Smooth muscle cell of the brain vasculature (primary cell): ENCODE measurements at places on chromosomes 6 and 20.

GRCh38 chr6:1235825-1236224 is 76.1 kb upstream of the FOXQ1 start:
- DNase-seq: no peak

- DNase-seq: no peak
Measured at GRCh38 chr6:37141281-37142049, 28.5 kb upstream of the PIM1 start.

- no peak for DNase-seq
Measured at GRCh38 chr20:44650771-44651433, 597 bp downstream of the ADA start.

DNA sequence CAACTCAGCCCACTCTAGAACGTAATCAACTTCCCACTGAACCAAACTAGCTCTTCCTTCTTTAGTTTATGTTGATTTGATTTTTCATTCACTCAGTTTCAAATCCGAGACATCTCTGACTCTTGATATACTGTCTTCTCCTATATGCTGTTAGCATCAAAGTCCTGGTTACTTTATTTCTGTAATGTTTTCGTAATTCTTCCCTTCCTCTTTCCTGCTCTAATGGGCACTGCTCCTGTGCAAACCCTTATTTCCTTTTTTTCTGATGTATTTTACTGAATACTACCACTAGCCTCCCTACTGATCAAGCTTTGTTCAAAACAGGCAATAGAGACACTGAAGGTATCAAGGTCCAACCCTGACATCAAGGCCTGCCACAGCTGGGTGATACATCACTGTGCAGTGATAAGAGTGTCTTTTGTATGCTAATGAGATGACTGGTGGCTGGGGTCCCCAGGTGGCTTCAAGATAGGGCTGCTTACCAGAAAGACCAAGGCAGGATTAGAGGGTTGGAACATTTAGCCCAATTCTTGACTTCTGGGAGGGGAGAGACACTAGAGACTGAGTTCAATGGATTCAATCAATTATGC is 95.2 kb downstream of the KIF13A start:
- DNase-seq: no peak

DNA sequence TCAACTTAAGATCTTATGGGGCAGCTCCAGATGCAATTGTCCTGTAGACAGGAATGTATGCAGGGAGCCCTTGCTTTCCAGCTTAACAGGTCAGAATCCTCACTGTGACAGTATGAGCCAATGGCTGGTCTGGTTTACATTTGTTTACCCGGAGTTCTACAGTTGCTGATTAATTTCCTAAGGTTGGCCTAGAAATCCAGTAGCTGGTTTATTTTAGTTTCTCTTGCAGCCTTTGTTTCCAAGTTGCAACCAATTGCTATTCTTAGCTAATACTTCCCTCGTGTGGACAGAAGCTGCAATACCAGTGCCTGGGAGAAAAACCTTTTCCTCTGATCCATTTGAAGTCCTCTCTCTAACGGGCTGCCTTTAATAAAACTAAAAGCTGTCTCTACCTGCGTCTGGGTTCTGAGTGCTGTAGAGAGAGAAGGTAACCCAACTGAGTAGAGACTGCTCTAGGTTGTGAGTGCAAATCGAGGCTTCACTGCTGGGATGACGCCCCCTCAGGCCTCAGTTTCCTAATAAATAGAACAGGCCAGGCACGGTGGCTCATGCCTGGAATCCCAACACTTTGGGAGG is 45.9 kb downstream of the ZNF217 start:
- DNase-seq: peak; percentile 23

GRCh38 chr6:147874322-147874721 is 365.8 kb downstream of the SAMD5 start:
- DNase-seq: no peak

DNA sequence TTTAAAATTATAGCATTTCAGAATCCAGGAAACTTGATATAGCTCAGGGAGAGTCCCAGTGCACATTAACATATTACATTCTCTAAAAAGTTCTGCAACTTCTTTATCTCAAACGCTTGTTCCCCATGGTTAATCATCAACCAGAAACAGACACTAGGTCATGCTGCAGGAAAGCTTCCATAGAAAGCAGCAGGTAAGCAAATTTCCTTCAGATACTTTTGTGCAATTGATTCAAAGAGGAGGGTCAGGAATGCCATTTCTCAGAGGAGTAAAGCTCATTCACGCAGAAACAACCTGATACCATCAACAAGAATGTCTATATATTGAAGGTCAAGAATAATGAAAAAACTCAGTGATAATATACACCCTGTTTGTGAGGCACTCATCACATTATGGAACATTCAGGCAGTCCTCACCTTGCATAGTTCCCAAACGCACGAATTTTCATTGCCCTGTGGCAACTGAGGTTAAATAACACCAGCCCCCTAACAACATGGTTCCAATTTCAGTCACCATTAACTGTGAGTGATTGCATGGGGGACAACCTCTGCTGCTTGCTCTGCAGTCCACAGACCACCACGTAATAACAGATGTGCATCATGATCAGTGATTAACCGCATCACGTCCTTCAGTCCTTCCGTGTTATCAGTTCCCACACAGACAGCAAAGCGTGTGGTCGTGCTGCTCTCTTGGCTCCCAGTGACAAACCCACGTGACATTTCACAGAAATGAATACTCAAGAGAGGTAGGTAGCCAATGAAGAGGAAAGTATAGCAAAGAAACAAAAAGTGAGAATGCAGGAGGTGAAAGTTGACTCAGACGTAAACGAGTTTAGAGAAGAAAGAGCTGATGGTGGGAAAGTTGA is 95.7 kb downstream of the LY86 start:
- no peak for DNase-seq

GRCh38 chr20:47905628-47906347 is 120.5 kb upstream of the SULF2 start:
- DNase-seq: no peak

DNA sequence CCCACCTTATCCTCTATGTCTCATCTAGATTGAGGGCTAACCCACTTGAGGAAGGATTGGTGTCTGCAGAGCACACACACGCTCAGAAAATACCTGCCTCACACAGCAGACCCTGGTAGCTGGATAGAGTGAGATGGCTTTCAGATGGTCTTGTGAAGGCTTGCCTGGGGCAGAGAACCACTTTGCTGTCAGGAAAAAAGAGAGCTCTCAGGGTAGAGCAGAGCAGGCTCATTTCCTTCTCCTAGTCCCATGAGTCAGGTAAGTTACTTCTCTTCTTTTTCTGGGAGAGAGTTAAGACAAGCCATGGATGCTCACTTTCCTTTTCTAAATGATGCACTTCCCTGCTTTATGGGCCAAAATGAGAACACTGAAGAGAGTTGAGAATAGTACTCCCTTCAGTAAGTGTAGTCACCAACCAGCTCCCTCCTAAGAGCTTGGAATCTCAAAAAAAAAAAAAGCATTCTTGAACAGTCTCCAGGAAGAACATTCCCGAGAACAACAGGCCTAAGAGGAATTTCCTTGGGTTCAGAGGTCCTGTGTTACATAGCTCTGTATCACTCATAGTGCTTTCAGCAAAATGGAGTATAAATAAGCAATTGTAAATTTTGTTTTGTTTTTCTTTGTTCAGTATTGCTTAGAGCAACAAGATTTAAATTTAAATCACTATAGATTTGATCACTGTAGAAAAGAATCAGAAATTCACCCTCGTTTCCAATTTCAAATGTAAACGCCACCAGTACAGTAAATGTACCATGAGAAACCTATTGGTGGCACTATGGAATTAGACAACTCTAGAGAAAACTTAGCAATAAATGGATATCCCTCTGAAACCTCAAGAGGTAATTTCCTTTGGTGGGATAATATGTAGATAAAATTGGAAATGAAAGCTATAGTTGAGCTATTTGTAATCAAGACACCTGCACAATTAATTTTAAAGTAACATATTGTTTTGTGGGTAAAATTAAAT is 530.3 kb downstream of the RFPL4B start:
- peak; percentile 62 for DNase-seq

GRCh38 chr6:166596776-166597507 is 10.5 kb upstream of the RAMACL start:
- DNase-seq: no peak

- DNase-seq: no peak
Measured at GRCh38 chr6:30799210-30799609, 54.9 kb upstream of the IER3 start.

- no peak for DNase-seq
Measured at GRCh38 chr6:79072640-79073181, 5.3 kb downstream of the PHIP start.

DNA sequence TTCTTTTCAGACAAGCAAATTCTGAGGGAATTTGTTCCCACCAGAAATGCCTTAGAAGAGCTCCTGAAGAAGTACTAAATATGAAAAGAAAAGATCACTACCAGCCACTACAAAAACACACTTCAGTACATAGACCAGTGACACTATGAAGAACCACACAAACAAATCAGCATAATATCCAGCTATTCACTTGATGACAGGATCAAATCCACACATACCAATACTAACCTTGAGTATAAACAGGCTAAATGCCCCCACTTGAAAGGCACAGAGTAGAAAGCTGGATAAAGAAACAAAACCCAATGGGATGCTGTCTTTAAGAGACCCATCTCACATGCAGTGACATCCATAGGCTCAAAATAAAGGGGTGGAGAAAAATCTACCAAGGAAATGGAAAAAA is 43.3 kb downstream of the CENPW start:
- no peak for DNase-seq

- no peak for DNase-seq
Measured at GRCh38 chr6:37673436-37673835, 24.2 kb downstream of the MDGA1 start.

GRCh38 chr6:20789162-20789561 is 254.9 kb downstream of the CDKAL1 start:
- DNase-seq: no peak

DNA sequence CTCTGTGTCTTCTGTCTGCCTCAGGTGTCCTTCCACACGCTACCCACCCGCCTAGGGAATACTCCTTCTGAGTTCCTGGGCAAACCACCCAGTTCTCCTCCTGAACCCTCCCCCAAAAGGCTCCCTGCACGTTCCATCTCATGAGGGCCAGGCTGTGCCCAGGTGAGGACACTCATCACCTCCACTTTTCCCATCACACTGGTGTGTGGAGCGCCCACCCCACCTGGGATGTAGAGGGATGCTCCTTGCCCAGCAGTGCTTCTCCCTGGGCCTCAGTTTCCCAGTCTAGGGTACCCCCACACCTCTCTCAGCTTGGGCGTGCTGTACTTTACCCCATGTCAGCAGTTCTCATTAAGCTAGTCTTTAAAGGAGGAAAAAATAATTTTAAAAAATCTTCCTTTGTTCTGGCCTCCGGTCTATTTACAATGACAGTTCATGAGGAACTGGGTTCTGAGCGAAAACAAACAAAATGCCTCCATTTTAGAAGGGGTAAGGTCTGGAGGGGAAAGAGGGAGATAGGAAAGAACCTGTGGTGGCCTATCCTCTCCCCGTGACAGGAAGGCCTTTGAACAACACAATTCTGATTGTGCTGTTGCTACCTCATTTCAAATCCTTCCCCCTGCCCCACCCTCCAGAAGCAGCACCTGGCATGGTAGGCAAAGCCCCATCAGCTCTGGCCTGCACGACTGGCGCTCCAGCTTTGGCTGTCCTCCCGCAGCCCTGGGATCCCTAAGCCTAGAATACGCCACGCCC is 1.7 kb upstream of the C20orf203 start:
- DNase-seq: no peak

DNA sequence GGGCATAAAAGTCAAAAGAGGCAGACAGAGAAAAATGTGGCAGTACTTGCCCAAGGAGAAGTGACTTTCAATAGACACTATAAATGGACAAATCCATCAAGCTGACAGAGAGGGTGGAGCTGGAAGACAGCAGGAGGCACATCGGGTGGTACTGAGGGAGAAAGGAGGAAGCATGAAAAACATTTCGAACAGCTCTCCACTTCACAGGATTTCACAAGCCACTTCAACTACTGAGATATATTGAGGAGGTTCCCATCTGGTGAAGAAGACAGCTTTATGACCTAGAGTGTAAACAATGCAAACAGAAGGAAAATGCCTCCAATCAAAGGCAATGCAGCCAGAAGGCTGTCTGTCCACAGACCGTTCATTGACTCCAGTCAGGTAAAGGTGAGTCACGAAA is 259.4 kb upstream of the ECI2 start:
- DNase-seq: no peak

GRCh38 chr20:21559305-21559704 is 45.4 kb upstream of the NKX2-2 start:
- no peak for DNase-seq

DNA sequence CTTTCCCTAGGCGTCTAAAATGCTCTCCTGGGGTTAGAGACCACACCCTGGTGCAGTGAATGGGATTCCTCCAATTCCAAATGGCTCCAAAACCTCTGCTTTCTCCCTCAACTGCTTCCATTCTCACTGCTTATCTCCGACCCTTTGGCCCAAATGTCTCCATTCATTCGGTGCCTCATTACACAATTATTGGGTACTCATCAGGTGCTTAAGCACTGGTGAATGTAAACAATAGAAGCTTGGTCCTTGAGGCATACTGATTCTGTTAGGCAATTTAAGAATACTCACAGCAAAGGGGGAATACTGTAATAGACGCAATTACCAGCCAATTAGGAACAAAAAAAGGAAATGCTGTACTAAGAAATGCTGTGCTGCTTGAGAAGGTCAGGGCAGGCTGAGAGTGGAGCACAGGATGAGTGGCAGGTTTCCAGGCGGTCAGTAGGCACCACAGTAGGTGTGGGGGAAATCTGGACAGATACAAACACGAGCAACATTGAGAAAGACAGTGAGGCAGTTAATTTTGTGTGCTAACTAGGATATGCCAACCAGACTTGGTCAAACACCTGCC is 23.0 kb downstream of the GMDS start:
- DNase-seq: no peak

DNA sequence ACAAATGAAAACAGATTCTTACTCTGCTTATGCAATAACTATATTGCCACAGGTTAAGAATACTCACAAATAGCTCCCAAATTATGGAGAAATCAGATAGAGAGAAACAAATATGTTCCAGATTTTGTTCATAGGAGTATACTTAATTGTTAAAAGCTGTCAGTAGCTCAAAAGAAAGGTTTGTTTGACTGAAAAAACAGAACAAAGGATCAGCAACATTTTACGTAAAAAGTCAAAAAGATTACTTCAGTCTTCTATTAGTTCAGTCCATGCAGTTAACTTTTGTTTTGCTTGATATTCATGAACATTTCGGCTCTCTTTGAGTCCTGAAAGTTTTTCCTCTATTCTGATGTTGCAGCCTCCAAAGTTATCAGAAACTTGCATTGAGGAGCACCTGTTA is 13.4 kb upstream of the NANP start:
- no peak for DNase-seq

DNA sequence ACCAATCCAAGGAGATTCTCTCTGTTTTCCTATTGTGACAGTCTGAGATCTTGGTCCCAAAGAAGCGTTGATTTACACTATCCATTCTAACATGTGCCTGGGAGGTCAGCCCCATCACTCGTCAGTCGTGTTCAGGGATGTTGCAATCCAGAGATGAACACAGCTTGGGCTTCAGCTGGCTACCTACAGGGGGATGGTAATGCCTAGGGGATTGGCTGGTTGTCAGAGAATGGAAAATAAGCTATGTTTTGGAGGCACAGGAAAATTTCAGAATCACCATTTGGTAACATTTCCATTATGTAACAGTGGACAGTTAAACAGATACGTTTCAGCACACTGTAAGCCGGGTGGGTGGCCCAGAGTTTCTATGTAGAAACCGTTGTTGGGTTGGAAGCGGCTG is 147.1 kb upstream of the RALGAPA2 start:
- DNase-seq: no peak

GRCh38 chr6:126550323-126550722 is 210.4 kb downstream of the CENPW start:
- no peak for DNase-seq
